Karpas-422 (cell line): ENCODE measurements at places on chromosomes 12 and 14. TPM values are rescaled to one million over a fixed set of nuclear protein-coding genes. Genes with fewer than 3 reads are reported as not detected.

DNA sequence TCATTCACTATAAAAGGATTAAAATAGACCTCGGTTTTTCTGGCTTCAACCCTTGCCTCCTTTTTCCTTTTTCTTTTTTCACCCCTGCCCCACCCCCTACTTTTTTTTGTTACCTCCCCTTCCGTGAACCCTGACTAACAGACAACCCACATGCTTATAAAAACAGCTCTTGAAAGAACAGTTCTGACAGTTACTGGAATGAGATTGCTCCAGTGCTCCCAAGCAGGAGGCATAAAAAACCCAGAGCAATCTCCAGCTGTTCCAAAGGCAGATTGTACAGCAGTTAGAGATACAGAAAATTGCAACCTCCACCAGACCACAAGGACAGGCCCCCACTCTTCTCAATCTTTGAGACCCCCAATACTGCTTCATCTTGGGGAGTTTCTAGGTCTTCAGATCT, 29.9 kb upstream of the TMEM260 start:
- DNase-seq, result no peak

- peak; percentile 61 for DNase-seq
These were observed 1.0 kb downstream of the INSM2 start for GRCh38 chr14:35534873-35535482.

- DNase-seq, result no peak
These were observed 100.8 kb downstream of the PPHLN1 start for GRCh38 chr12:42426746-42427145.

DNA sequence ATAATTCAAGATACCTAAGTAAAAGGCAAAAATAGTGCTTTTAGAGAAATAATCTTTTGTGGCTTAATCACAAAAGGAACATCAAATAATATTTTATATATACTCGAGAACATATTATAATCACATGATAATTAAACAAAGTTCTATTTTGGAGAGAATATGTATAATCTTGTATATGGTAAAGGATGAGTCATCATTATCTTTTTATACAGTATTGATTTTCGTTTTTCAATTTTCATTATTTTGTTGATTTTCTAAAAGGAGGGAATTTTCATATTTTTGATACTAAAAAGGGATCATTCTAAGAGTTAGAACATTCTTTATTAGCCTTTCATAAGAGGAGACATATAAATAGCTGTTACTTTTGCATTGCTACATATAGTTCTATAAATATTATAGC, 77.3 kb upstream of the TTC7B start:
- DNase-seq, result no peak

Gene RNF212B
- not detected in 2 replicates for total RNA-seq

Gene MUCL1
- not detected in 2 replicates for total RNA-seq

DNA sequence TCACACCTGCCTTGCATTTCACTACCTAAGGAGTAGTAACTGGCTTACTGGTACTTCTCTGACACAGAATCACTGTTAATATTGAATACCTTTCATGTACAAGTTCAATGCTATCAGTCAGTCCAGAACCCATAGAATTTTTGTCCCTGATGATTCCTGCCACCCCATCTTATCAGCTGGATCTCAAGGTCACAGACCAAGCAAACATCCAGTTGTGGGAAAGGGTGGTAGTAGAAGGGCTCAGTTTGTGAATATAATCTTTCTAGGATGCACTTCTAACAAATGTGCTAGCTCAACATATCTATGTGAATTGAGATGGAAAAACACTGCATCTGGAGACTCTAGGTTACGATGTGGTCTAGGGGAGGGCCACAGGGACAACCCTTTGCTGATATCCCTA, 14.1 kb downstream of the PPP1CC start:
- no peak for DNase-seq

DNA sequence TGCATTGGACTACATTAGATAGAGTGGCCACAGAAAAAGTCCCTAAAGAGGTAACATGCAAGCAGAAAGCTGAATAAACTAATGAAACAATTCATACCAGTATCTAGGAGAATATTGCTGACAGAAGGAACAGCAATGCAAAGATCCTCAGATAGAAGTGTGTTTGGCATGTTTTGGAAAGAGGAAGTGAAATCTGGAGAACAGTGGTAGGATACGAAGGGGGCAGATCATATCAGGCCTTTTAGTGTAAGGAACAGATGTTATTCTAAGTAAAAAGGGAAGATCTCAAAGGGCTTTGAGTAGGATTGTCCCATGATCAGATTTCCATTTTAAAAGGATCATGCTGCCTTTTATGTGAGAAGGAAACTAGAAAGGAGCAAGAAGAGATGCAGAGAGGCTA, 342.9 kb downstream of the PAWR start:
- no peak for DNase-seq

- no peak for DNase-seq
These were observed 37.2 kb downstream of the TIMELESS start for GRCh38 chr12:56411781-56412639.

GRCh38 chr12:67070604-67071003, 198.6 kb upstream of the CAND1 start:
- DNase-seq, result no peak

Gene ACAD10
- 36.9 and 38.9 TPM in 2 replicates for total RNA-seq

- peak; percentile 63 for DNase-seq
These were observed 65.3 kb upstream of the C14orf180 start for GRCh38 chr14:104514156-104514848.

Gene SPX
- total RNA-seq, result 327 and 787 TPM in 2 replicates

DNA sequence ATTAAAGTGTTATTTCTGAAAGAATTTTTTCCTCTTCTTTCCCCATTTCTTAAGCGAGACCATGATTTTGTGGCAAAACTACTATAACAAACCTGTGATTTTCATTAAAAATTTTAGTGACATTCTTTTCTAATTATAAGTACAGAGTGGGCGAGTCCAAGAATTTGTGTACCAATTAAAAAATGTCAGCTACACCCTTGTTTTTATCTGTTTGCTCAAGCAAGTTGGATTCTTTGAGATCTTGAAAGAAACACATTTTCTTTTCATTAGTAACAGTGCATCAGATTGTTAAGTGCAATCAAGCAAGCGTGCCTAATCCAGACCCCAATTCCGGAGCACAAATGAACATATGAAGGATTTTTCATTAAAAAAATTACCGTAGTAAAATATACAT, 338.8 kb upstream of the DDHD1 start:
- DNase-seq, result no peak

DNA sequence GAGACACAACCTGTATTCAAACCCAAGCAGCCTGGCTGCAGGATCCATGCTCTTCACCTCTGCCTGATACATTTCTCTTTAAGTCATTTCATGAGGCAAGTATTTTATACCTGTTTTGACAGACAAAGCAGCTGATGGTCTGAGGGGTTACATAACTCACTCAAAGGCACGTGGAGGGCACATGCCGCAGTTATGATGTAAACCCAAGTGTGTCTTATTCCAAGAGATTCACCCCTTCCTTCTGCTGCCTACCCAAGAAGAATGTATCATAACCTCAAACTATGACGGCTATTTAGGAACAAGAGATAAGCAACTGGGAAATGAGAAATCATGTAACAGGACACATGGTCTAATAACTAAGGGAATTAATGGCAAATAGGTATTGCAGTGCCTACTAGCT, 329.8 kb upstream of the TMPO start:
- DNase-seq, result no peak

DNA sequence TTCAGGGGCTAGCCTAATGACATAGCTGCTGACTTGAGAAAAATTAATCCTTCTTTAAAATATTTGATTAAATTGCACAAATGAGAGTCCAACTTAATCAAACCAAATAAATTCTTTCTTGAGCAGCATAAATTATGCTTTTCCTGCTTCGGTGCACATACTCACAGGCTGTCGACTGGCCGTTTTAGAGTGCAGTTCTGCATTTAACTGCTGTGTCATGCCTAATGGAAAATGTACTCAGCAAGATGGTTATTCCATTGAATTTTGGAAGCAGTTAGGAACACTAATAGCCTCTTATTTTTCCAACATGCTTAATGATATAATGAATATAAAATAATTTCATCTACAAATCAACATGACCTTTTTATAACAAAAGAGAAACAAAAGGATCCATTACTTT, 266.1 kb upstream of the LRIG3 start:
- DNase-seq, result no peak

Gene TCL1B
- 0.37 TPM in 1 of 2 replicates, not detected in the other for total RNA-seq

- DNase-seq, result no peak
These were observed 300.9 kb upstream of the STXBP6 start for GRCh38 chr14:25350802-25351201.

DNA sequence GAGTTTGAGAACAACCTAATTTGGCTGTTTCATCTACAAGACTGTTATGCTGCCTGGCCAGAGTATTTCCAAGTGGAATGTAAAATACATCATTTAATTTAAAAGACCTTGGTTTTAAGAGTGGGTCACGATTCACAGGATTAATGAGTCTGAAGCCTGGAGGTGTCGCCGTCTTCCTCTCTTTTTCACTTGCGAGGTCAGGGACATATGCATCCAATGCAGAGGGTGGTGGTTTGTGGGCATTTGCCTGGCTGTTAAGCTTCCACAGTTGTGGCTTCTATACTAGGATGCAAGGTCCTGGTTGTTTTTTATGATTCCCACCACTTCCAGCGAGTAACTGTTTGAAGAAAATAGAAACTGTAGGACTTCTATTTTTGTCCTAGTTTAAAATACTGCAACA, 22.8 kb upstream of the RASSF3 start:
- no peak for DNase-seq

- DNase-seq, result no peak
These were observed 115.4 kb downstream of the ADAMTS20 start for GRCh38 chr12:43436597-43436996.

GRCh38 chr14:68140076-68140741, 320.6 kb downstream of the RAD51B start:
- DNase-seq, result no peak

DNA sequence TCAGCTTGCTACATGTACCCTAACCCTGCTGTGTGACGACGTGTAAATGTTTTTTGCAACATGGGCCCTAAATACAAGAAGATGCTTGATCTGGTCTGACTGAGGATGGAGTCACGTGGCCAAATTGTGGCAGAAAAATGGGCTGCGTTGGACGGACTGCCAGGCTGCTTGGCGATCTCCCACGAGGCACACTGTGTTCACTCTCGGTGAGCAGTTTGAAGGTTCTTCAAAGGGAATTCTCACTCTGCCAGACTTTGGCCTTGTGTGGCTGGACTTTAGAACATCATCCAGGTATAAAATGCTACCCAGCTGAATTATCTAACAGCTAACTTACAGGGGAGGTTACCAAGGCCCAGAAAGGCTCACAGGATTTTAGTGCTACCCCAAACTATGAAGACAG, 85.1 kb downstream of the KDM2B start:
- DNase-seq, result no peak

DNA sequence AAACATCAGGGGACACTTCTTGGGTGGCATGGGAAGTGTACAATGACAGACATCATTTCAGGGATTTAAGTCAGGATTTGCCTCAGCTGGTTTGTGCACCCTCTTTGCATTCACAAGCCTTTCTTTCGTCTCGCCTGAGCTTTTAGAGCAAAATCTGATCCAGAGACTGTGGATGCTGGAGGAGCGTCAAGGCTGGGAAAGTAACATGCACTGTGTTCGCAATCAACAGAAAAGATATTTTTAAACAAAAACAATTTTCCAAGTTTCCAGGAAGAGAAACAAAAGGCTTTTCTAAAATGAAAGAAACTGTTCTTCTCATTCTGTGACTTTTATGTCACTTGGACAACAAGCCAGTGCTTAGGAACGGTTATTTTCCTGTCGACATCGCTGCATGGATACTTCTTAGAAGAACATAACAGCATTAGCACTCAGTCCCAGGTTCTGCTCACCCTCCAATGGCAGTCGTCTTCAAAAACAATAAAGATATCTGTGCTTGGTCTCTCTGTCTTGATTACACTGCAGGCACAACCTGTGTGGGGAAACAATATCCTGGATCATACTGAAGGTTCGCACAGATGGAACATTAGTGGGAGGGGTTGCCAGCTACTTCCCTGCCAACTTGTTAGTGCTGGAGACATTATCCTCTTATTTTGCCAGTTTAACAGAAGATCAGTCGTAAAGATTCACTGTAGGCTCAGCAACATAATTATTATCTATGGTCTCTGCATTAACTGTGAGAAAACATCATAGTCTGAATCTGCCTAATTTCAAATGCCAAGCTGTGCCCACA, 403.3 kb upstream of the ATP2B1 start:
- no peak for DNase-seq

- no peak for DNase-seq
These were observed 89.8 kb downstream of the ZFP36L1 start for GRCh38 chr14:68703093-68703492.

Gene BATF
- not detected in 2 replicates for total RNA-seq

GRCh38 chr14:80653956-80654355, 287.6 kb downstream of the CEP128 start:
- DNase-seq, result no peak

Gene KRT82
- total RNA-seq, result not detected in 2 replicates

DNA sequence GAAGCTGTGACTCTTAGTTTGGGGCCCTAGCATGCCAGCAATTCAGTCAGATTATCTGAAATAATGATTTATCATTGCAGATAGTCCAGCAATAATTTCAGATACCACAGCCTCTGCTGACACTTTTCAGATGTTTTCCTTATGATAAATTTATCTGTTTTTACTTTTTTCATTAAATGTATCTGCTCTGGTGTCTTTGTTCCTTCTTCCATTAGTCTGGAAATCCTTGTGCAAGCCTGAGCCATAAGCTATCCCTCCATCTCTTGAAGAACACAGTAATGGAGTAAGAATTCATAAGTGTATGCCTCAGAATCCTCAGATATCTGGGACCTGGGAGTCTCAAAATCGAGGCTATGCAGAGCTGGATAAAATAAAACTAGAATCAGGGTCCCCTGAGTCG, 146.4 kb upstream of the KRR1 start:
- no peak for DNase-seq

- peak; percentile 81 for DNase-seq
These were observed 47.2 kb downstream of the DRAM1 start for GRCh38 chr12:101924618-101925017.

DNA sequence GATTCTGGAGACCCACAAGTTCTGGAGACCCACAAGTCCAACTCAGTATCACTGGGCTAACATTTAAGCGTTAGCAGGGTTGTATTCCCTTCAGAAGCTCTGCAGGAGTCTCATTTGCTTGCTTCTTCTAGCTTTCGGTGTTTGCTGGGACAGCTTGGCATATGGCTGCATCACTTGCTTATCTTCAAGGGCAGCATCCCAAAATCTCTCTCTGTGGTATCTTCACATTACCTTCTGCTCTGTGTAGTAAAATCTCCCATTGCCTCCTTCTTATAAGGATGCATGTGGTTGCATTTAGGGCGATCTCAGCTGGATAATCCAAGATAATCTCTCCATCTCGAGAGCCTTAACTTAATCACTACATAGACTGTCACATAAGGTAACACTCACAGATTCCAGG, 7.3 kb upstream of the CNTN1 start:
- DNase-seq, result no peak
